Cortex of kidney (tissue), 1 donor: ENCODE measurements at places on chromosomes 5 and 9.

DNA sequence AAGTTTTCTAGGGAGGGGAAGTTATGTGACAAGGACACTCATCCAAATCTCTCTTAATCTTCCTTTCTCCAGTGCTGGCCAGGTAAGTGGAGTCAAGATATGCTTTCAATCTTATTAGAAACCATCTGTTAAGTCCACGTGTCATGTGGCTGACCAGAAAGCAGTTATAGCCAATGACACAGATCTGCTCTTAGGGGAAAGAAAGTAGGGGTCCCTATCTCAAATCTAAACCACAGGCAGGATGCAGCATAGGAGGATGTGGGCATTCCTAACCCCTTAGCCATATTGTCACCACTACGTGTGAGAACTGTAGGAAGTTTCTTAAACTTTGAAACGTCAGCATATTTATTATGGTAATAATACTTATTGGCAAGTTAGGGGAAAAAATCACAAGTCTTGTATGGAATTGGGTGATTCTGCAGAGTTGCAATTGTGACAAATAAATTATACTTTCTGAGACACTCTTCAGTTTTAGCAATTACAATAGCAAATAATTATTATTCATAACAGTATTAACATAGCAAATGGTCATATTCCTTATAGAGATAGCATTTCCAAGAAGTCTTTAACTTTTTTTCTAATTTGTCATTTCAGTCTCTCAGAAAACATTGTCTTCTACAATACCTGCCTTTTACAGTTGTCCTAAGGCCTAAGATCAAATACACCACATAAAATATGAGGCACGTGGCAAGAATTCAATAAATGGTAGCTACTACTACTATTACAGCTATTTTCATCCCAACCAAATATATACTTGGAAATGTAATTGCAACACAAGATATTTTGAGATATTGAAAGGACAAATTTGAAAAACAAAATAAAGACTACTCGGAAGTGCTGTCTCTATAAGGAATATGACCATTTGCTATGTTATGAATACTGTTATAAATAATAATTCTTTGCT, 236.9 kb downstream of the PDE4D start:
- DNase-seq: no peak

GRCh38 chr9:764105-764524, 77.4 kb upstream of the DMRT1 start:
- DNase-seq: no peak

- no peak for DNase-seq
Observed at GRCh38 chr5:141515946-141516671, 27.2 kb downstream of the PCDHGC5 start.

DNA sequence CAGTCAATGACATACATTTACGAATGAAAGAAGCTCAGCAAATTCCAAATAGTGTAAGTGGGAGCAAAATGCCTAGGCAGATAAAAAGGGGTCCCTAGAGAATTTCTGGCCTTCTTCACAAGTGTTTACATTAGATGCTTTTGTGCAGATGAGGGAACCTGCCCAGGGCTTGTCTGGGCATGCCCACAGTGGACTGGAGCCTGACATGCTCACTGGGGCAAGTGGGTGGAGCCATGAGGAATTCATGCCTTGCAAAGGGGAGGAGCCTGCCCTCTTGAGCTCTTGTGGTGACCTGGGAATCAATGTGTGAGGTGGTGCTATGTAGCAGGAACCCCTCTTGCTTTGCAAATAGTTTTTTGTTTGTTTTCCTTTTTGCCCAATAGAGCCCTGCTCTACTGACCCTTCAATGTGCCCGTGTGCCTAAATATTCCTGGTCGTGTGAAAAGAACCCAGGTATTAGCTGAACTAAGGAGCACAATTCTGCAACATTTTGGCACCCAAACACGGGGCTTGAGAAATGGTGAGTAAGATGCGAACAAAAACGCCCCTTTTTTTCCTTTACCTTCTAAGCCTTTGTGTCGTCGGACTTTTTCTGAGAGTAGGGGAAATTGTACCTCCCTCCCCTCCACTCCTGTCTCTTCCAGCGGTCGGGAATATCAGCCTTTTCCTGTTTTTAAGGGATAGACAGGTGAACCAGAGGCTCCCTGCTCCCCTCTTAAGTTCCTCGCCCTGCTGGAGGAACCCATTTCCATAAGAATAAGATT, 433.8 kb upstream of the CDH9 start:
- DNase-seq: no peak

GRCh38 chr5:160150381-160150780, 31.1 kb upstream of the PWWP2A start:
- no peak for DNase-seq

DNA sequence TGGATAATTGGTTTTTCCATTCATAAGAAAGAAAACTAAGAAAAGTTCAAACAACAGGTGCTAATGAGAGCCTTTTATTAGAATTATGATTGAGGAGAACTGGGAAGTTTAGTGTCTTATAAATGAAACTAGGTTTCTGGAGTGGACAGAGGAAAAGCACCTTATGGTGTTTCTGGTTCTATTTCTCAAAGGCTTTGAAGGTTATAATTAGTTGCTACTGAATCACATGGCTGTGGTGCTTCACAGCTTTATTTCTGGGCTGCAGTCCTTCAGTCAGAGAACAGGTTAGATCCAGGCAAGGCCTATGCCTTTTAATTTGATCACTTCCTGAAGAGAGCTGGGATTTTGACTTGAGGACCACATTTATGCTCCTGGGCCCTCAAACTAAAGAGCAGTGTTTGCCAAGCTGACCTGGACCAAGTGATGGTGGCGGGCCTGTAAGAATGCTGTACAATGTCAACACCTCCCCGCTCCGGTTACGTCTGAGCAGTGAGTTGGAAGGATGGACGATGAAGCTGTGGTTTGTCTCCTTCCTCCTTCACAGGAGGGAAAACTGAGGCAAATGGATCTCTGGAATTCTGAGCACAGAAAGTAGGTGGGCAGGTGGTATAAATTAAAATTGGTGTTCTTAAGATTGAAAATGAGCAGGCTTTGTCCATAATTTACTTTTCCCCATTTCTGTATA, 56.0 kb downstream of the ZNF462 start:
- no peak for DNase-seq

GRCh38 chr9:37611961-37612360, 19.6 kb upstream of the TOMM5 start:
- DNase-seq: no peak

GRCh38 chr5:32092938-32093812, 80.9 kb downstream of the GOLPH3 start:
- DNase-seq: no peak

- DNase-seq: no peak
Observed at GRCh38 chr5:958701-959571, 49.7 kb upstream of the NKD2 start.

DNA sequence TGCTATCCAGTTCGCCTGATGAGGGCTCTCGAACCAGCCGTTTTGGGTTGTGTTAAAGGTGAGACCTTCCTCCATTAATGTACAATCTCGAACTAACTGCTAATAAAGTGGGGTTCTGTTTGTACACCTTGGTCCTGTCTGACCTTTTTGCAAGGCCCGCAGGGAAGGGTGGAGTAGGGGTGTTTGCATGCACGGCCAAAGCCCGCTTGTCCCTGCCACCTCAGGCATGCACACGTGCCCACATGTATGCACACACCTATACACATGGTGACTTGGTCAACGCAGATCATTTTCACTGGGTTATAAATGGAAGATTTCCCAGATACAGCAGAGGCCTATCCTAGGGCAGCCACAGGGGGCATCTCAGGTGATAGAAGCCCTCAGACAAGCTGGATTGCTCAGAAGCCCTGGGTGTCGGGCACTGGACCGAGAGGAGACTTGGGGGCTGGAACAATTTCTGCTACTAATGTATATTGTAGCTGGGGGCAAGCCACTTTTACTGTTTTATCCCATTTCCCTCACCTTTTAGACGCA, 50.2 kb downstream of the NDST1 start:
- DNase-seq: no peak

- no peak for DNase-seq
Observed at GRCh38 chr9:93315118-93315517, 131.2 kb downstream of the WNK2 start.

DNA sequence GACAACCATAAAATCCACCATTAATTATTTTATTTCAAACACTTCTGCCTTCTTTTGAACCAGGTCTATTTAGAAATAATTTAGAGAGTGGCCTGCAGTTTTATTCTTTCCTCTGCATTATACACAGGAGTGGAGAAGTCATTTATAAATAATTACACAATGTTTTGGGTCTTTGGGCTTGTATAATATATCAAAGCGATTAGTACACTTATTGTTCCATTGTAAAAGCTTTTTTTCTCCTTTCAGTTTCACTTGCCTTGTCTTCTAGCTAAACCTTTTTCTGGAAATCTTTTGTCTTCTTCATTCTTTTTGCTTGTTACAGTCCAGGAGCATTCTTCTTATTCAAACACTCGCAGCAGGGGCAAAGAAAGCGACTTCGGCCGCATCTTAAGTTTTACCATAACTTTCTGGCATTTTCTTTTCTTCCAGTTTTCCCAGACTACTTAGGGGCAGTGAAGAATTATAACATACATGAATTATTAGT, 7.3 kb upstream of the NEUROG1 start:
- DNase-seq: no peak

DNA sequence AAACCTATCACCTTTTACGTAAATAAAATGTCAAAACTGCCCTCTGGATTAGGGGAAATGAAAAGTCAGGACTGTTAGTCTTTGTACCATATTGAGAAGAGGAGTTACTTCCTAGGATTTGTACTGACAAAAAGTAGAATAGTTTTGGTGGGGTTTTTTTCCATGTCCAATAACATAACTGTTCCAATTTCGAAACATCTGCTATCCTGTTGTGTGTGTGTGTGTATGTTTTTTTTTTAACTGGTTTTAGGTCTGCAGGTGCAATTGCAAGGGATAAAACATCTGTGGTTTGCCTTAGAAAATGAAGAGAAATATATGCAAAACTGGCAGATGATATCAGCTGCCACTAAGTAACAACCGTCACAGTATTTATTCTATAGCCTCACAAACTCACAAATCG, 506.8 kb downstream of the NFIB start:
- no peak for DNase-seq

DNA sequence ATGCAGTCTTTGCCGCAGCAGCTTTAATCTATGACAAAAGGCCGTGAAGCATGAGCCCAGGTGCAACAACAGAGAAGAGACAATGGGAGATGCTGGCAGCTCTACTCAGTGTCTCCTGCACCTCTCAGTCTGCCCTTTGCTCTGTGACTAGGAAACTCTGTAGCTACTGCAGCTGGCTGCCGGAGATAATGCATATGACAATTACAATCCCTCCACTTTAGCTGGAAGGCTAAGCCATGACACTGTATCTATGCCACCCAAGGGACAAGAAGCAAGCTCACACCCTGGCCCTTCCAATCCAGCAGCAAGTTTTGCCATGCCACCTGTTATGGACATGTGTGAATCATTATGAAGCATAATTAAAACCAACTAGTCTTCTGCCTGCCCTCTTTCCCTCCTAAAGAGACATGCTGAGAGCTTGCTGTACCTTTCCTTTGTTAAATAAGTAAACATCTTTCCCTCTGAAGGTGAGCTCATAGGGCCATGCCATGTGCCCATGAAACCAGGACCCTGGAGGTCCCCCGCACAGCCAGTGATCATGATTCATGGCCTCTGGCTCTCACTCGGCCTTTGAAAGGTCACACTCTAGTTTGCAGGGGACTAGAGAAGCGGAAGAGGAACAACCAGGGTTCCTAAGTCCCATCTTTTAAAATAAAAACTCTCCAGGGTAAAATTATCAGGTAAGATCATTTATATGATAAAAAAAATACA, 219.4 kb downstream of the SPOCK1 start:
- DNase-seq: no peak

DNA sequence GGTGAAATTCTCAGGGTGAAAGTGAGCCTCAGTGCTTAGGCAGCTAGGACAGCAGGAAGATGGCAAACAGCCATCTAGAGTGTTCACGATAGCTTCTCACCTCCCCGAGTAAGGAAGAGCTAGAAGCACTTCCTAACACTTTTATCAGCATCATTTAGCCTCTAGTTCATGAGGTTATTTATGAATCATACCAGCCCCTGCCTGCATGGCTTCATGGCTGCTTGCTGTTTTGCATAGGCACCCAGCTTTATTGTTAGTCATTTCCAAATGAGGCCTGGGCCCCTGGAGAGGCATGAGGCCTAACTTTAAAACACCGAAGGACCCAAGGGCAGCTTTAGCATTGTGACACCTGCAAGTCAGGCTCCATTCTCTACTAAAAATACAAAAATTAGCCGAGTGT, 134.9 kb upstream of the PANK3 start:
- no peak for DNase-seq

GRCh38 chr5:111930905-111931461, 174.0 kb upstream of the NREP start:
- DNase-seq: no peak

DNA sequence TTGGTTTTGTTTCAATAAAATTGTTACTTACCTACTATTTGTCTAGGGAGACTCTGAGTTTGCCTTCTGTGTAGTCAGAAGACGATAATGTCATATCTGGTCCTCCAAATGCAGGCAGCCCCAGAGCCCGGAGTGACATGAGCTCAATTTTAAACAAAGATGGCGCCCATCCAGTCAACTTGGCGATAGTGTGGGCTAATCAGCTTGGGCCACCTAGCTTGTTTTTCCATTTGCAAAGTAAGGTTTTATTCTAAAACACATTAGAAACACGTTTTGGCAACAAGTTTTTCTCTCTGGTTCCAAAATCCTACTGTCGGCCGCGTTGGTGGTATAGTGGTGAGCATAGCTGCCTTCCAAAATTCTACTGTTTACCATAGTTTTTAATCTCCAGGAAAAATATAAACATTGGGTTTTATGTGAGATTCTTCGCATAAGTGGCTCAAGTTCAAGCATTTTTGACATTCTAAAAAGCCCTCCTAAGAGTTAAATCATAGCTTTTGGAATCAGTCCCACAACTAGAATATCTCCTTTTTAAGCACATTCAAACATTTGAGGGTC, 13.2 kb downstream of the TSC1 start:
- no peak for DNase-seq

DNA sequence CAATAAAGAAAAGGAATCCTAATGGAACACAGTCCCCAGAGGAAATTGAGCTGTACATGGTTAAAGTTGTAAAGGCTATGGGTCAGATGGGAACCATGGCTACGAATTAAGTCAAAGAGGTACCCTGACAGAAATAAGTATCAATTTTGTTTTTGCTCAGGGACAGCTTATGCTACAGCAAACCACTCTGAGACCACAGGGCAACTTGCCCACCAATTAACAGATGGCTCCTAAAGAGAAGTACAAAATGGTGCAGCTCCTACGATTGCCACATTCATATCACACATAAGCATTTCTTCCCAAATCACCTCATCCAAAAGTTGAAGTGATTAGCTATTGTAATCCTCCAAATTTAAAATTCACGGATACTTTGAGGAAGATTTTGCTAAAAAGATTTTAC, 83.0 kb downstream of the ELAVL2 start:
- no peak for DNase-seq

GRCh38 chr5:112339761-112340160, 79.3 kb downstream of the EPB41L4A start:
- DNase-seq: no peak

DNA sequence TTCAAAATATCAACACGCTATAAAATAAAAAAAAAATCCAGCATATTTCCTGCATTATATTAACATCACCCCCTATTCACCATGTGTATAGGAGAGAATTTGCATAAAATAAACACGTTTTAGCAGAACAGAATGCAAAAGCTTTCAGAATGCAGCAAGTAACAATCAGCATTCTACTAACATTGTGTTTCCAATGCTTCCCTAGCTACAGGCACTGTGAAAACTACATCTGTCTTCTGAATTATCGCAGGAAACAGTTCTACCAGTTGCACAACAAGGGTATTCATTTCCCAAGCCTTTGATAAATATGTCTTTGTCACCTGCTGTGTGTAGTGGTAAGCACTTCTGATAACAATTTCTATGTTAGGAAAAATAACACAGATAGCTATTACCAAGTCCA, 1015.8 kb downstream of the CDH18 start:
- DNase-seq: no peak
